ENCODE measurements at places on chromosomes 1 and 21. TPM values are rescaled to one million over a fixed set of nuclear protein-coding genes. Genes with fewer than 3 reads are reported as not detected.

Gene CACNA1E
- not detected for total RNA-seq

Gene BTG2
- total RNA-seq = 26.3 TPM

Gene PRAMEF13
- total RNA-seq = not detected

Gene CPT2
- total RNA-seq = 18.3 TPM

Gene PRAMEF11
- total RNA-seq = not detected

Gene EDARADD
- not detected for total RNA-seq

Gene OPRD1
- not detected for total RNA-seq

Gene ACKR1
- not detected for total RNA-seq

Gene ELF3
- total RNA-seq = 0.17 TPM
